Nephron progenitor cell (in vitro differentiated cells): ENCODE measurements at places on chromosomes 3 and 15.

- DNase-seq: no peak
These were observed 216.8 kb upstream of the SATB1 start for GRCh38 chr3:18641916-18642315.

GRCh38 chr3:150248116-150248887 lies 159.8 kb upstream of the TSC22D2 start:
- DNase-seq: no peak

DNA sequence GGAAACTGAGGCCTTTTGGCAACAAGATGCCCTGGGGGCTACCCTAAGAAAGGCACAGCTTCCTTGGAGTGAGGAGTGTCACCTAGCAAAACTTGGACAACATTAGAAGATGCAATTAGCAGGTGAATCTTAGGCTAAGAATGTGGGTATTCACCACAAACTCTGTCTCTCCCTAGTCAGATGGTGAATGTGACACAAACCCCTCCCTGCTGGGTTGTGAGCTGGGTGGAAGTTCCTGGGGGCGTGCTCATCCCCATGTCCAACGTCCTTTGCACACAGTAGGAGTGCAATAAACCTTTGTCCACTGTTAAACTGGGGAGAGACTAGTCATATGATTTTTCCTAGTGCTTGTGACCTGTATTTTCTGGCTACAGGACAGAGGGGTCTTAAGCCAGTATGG lies 67.1 kb upstream of the SH3GL3 start:
- DNase-seq: no peak

DNA sequence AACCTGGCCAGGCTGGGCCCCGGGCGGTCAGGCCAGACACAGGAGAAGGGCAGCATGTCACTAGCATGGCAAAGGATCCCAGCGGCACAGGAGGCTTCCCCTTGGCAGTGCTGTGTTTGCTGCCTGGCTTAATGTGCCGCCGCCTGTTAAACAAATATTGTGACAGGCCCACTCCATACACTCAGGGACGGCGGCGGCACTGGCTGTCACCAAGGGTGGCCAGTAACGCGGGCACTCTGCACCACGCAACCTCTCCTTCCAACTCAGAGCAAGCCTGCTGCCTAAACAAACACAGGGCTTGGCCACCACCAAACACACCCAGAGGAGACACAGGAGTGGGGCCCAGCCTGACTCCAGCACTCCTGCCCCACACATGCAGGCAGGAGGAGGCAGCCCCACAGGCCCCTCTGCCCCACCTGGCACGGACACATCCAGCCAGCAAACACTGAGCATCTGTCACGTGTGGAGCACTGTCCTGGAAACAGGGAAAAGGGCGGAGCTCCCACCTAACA lies 48.0 kb downstream of the TPRA1 start:
- DNase-seq: no peak

- no peak for DNase-seq
These were observed 44.8 kb downstream of the CCDC12 start for GRCh38 chr3:46931631-46932331.

DNA sequence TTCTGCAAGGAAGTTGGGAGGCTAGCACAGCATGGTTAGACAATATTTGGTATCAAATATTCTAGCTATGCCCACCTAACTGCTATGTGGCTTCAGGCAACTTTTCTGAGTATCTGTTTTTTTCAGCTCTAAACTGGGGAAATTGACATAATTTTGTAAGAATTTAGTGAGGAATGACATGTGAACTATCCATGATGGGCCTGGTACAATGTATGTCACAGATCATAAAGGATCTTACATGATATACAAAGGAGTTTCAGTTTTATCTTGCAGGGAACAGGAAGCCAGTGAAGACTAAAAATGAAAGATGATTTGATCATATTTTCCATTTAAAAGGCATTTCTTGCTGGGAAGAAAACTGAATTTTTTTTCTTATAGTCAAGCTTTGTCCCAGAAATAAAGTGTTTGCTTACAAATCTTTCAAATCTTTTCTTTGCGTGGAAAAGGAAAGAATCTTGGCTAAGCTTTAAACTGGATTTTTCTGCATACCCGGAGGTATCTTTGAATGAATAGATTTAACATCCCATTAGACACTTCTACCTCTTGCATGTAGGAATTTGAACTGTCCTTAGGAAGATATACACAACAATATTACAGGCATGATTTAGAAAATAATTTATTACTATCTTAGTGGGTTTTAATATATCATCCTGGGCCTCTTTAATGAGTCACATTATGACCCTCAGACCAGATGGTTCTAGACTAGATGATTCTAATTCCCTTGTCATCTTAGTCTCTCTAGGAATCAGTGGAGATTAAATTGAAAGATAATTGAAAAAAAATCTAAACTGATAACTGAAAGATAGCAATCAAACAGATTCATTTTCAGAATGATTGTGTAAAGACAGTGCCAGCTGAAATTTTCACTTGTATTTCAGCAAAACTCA lies 436.0 kb upstream of the THBS1 start:
- DNase-seq: no peak

- no peak for DNase-seq
These were observed 53.7 kb upstream of the ATP11B start for GRCh38 chr3:182739619-182740018.

DNA sequence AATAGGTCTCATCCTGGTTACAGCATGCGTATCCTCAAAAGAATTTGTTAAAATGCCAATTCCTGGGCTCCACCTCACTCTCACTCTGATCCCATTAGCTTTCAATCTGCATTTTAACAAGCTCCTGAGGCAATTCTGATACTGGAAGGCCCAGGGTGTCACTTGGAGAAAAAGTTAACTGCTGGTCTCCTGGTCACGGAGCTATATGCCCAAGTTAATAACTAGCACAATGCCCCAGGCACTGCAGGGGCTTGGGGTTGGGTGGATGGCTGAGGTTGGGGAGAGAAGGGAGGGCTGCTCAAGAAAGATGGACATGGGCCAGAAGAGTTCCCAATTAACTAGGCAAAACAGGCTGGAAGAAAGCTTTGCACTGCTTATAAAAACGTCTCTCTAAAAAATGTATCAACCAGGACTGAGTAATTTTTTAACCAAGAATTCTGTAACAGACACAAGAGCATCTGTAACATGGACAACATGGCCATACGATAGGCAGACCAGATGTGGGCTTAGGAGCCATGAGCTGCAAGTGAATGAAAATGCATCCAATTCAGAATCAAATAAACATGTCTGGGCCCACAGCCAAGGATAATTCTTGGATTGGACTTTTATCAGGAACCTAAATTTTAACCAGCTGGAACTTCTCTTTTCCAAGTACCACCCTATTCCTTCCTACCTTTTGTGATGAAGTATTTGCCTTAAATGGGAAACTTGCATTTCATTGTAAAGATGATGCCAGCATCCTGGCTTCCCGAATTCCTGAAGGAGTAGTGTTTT lies 4.2 kb downstream of the IL17RD start:
- no peak for DNase-seq

DNA sequence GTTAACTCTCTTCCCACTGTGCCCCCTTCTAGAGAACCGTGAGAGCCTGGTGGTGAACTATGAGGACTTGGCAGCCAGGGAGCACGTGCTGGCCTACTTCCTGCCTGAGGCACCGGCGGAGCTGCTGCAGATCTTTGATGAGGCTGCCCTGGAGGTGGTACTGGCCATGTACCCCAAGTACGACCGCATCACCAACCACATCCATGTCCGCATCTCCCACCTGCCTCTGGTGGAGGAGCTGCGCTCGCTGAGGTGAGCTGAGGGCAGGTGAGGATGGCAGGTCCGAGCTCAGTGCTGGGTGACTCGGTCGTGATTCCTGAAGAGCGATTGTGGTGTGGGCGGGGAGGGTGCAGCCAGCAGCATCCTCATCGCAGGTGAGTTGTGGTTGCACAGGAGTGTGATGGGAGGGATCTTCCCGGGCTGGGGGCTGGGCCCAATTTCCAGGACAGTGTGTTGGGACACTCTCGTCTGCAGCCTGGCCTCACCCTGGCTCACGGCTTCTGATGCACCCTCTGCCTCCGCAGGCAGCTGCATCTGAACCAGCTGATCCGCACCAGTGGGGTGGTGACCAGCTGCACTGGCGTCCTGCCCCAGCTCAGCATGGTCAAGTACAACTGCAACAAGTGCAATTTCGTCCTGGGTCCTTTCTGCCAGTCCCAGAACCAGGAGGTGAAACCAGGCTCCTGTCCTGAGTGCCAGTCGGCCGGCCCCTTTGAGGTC lies 8.0 kb downstream of the MCM2 start:
- DNase-seq: no peak

- DNase-seq: no peak
These were observed 385.8 kb downstream of the TBC1D5 start for GRCh38 chr3:17356585-17356984.

GRCh38 chr3:178297199-178297598 lies 239.0 kb upstream of the KCNMB2 start:
- DNase-seq: no peak

DNA sequence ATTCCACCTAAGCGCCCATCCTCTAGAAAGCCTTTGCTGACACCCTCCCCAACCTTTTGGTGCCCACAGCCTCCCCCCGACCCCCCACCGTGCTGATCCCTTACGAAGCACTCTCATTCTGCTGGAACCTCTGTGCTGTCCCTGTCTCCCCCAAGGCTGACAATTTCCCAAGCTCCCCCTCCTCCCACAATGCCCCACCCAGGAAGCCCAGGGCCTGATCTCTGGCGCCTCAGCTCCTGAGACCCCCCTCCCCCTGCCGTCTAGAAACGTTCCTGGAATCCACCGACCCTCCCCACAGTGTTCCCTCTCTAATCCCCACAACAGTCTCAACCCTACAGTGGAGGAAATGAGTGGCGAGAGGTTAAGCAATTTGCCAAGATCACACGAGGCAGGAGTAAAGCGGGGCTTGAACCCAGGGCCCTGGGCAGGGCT lies 18.3 kb downstream of the MYL3 start:
- no peak for DNase-seq

GRCh38 chr3:188369526-188369925 lies 215.6 kb downstream of the LPP start:
- DNase-seq: no peak

DNA sequence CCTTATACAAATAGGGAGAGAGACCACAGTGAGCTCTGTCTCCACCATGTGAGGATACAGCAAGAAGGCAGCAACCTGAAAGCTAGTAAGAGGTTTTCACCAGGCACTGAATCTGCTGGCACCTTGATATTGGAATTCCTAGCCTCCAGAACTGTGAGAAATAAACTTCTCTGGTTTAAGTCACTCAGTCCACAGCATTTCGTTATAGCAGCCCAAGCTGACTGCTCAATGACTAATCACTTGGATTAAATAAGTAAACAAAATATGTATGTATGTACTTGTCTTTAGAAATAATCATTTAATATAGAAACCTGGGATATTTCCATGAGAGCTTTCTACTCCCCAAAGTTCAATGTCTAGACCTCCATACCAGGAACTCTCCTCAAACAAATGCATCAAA lies 162.0 kb downstream of the IMPG2 start:
- DNase-seq: no peak

DNA sequence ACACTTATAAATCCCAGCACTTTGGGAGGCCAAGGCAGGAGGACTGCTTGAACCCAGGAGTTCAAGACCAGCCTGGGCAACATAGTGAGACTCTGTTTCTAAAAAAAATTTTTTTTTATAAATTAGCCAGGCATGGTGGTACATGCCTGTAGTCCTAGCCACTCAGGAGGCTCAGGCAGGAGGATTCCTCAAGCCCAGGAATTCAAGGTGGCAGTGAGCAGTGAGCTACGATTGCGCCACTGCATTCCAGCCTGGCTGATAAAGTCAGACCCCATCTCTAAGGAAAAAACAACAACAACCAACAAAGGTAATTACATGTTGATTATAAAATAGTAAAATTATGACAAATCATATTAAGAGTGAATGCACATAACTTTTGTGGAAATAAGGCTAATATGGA lies 40.9 kb downstream of the MCCC1 start:
- DNase-seq: no peak

DNA sequence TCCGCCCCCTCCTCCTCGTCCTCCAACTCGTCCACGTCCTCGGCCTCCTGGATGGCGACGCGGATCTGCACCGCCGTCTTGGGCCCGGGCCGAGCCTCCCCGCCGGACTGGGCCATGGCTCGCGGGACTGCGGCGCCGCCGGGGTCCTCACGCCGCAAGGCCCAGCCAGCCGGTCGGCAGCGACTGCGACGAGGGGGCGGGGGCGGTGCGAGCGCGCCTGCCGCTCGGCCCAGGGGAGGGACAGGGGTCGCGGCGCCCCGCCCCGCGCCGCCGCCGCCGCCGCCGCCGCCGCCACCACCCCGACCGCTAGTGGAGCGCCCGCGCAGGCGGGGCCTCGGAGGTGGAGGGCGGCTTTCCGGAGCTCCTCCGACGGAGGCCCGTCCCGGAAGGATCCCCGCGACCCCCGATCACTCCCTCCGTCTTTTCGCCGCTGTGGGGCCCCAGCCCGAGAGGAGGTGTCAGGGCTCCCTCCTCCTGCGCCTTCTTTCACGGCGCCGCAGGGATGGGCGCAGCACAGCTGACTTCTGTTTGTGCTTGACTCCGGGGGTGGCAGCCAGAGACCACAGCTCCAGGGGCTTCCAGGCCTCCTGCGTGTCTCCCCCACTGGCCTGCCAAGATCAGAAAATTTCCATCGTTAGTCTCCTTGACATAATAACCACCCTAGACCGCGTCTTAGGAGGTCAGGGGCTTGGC lies at the start of gene LARP6:
Gene LARP6, minus strand, starts transcription at position 185 of the 693 bp plus-strand sequence. Its CDS starts 69 bp downstream, at position 116.
- peak; percentile 84 for DNase-seq

- no peak for DNase-seq
These were observed 236.9 kb downstream of the THSD4 start for GRCh38 chr15:71352125-71352524.

- DNase-seq: no peak
These were observed 455.3 kb upstream of the NR2F2 start for GRCh38 chr15:95875121-95875643.

DNA sequence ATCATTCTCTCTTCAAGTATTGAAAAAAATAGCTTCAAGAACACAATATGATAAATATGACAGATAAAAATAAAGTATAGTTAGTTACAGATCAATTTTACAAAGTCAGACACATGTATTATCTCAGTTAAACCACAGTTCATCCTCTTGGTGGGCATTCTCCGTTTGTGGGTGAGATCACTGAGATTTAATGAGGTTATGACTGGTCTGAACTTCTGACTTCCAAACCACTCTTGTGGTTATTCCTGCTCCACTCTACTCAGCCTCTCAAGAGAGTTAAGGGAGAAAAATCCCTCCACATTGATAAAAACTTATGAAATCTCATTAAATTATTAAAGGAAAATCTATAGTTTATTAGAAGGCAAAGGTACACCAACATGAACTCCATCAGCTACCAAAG lies 229.9 kb upstream of the LRTM1 start:
- DNase-seq: no peak

GRCh38 chr15:37619358-37620042 lies 314.9 kb upstream of the TMCO5A start:
- DNase-seq: no peak

DNA sequence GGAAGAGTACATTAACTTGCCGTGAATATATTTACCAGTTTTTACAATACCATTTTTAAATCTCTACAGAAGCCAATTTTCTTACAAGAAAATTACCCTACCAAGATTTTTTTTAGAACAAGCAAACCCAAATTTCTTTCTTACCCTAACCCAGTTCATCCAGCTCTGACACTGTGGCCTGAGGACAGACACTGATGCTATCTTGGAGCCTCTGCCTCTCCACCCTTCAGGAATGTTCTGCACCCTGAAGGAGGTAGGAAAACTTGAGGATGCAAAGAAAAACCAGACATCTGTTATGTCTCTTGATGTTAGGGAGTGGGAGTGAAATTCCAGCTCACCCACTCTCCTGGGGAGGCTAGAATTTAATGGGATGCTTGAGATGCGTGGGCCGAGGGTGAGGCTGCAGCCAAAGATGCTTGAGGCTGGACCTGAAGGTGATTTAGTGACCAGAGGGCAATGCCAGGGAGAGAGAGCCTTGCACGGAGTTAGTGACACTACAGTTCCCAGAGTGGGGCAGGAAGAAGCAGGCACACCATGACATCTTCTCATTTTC lies 69.9 kb downstream of the LIPC start:
- no peak for DNase-seq
